ENCODE measurements at places on chromosomes 1 and 21. TPM values are rescaled to one million over a fixed set of nuclear protein-coding genes. Genes with fewer than 3 reads are reported as not detected.

DNA sequence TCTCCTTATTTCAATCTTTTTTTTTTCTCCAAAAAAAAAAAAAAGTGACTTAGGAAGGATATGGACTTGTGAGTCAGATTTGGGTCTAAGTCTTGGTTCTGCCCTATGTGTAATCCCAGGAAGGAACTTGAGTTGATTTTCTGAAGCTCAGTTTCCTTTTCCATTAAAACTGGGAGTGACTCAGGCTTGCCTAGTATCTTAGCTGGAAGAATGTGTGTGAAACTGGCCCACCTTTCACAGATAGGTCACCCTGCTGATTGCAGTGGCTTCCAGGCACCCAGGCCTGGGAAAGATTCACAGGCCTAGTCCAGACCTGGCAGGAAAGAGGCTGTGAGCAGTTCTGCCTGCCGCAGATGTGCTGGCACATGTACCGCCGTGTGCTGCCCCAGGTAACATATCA, 218.3 kb upstream of the HOOK1 start:
- DNase-seq = peak; percentile 65

GRCh38 chr1:151156515-151156819, at the start of gene TNFAIP8L2:
TSS of gene TNFAIP8L2 (plus strand) at chr1:151156649. CDS start at chr1:151158698, 2,049 bp downstream.
- DNase-seq = no peak

DNA sequence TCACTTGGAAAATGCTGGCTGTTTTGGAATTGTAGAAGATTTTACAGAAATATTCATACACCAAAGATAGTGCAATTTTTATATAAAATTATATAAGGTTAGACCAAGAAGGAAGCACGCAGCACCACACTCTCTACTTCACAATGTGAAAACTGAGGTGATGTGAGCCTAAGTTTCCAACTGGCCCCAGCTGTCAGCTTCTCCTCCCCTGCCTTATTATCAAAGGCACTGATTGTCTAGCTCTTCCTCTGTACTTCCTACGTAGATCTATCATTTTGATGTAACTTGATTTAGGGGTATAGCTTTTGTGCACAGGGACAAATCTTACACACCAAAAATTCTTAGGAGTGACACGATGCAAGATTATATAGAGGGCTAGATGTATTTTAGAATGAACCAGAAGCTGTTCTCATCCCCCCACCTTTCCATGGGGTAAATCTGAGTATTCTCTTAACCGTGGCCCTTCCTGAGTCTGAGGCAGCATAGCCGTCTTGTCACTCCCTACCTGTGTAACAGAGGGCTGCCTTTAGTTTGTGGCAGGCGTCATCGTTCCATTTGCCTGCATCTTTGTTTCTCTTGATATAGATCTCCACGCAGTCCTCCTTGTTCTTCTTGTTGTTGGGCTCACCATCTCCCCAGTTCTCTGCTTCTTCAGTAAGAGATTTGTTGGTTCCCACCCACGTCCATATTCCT, 3.4 kb downstream of the SELL start:
- no peak for DNase-seq

DNA sequence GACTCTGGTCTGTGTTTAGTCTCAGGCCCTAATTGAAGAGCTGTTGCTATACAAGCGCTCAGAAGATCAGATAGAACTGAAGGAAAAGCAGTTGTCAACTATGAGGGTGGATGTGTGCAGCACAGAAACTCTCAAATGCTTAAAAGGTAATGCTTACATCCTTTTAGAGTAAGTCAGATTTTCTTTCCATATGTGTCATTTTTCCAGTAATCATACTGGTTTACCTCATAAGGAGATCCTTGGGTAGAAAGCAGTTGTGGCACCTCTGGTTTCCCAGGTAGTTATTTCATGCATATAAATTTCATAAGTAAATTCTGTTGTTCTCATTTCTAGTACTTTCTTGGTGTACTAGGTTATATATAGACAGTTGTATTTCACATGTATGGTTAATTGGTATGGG, 43.0 kb upstream of the TARS2 start:
- no peak for DNase-seq

GRCh38 chr1:151537112-151537511, 3.0 kb upstream of the TUFT1 start:
- no peak for DNase-seq

DNA sequence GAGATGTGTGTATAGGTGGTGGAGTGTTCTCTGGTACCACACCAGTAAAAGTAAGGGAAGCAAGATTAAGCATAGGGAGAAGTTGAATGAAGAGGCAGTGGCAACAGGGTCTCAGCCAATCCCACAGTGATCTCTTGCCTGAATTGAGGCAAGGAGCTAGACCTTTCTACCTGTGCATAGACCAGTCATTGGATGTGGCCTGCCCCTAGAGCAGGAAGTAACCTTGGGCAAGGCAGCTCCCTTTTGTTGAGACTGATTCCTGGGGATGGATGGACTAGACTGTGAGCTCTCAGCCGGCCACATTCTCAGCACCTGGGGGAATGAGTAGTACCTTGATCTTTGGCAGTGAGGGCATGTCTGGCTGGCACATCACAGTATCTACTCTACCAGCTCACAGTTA, 6.4 kb downstream of the USP16 start:
- DNase-seq = no peak

DNA sequence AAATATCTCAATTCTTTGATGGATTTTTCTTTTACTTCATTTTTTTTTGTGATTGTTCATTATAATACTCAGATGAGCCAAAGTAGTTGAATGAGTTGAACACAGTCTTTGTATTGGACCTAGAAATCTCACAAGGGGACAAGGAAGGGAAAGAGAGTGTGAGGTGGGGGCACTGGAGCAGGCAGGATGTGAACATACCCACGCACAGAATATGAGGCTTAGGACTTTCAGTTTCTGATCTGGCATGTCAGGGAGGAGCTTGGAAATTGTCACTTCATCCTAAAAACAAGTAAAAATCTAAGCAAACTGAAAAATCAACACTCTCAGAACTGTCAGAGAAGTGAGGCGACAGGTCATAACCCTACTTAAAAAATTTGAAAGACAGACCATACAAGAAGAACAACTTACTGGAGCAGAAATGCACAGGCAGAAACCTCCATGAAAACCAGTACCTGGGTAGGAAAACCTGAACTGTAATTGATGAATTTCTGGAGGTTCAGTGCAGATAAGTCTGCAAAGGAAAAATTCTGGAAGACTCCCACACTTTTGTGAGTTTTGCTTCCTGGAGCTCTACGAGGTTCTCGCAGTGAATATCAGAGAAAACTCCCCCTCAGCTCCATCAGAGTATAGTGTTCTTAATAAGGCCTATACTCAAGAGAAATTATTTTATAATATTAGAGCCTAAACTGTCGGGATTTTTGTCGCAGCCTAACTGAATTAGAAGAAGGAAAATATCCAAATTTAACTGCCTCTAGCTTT, 3.6 kb upstream of the PTGS2 start:
- DNase-seq = no peak

- DNase-seq = no peak
Measured at GRCh38 chr1:46806196-46807020, 7.6 kb downstream of the CYP4B1 start.

GRCh38 chr1:11031624-11032262, 15.3 kb downstream of the MASP2 start:
- DNase-seq = no peak

DNA sequence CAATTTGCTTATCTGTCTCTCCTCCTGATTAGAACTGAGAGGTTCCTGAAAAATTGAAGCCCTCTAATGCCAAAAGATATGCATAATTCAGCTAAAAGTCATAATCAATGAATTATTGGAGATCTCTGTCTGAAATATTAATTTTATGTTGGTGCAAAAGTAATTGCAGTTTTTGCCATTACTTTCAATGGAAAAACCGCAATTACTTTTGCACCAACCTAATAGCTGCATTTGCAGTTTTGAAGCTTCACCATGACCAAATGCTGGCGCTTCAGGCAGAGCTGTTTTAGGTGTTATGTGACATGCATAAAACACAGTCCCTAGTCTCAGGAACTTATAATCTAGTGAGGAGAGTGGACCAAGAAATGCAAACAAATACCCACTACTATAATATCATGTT, 29.7 kb upstream of the FASLG start:
- DNase-seq = no peak

GRCh38 chr1:8671306-8671917, 146.0 kb downstream of the RERE start:
- DNase-seq = no peak

DNA sequence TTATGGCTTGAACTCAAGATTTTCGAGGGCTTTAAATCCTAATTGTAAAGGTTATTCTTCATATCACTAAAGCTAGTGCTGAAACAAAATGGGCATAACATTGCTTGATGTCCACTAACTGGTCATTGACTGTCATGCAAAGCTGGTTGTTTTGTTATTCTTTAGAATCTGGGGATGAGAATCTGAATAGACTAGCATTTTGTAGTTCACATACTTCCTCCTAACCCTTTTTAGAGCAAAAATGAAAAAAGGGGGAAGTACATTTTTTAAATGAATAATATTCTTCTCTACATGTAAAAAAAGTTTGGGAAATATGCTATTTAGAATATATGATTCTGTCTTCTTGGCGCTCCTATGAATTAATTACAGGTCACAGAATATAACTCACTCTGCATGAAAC, 72.2 kb upstream of the HMCN1 start:
- DNase-seq = no peak

DNA sequence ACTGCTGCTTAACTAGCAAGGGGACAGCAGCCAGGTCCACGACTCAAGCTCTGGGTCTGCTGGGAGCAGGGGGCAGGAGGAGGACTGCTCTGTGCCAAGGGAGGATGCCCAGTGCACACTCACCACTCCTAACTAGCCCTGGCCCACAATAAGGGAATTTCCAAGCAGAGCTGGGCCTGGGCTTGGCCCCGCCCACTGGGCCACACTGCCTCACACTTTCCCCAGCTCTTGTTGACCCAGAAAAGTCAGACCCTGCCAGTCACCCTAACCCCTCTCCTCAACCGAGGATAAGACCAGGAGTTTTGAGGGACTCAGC, 18.7 kb downstream of the SLC9A1 start:
- no peak for DNase-seq

- DNase-seq = no peak
Measured at GRCh38 chr1:204660509-204660908, 25.0 kb downstream of the LRRN2 start.

- DNase-seq = no peak
Measured at GRCh38 chr1:235403593-235403992, 36.4 kb downstream of the TBCE start.

GRCh38 chr1:236128646-236129178, 13.6 kb upstream of the GPR137B start:
- DNase-seq = no peak

DNA sequence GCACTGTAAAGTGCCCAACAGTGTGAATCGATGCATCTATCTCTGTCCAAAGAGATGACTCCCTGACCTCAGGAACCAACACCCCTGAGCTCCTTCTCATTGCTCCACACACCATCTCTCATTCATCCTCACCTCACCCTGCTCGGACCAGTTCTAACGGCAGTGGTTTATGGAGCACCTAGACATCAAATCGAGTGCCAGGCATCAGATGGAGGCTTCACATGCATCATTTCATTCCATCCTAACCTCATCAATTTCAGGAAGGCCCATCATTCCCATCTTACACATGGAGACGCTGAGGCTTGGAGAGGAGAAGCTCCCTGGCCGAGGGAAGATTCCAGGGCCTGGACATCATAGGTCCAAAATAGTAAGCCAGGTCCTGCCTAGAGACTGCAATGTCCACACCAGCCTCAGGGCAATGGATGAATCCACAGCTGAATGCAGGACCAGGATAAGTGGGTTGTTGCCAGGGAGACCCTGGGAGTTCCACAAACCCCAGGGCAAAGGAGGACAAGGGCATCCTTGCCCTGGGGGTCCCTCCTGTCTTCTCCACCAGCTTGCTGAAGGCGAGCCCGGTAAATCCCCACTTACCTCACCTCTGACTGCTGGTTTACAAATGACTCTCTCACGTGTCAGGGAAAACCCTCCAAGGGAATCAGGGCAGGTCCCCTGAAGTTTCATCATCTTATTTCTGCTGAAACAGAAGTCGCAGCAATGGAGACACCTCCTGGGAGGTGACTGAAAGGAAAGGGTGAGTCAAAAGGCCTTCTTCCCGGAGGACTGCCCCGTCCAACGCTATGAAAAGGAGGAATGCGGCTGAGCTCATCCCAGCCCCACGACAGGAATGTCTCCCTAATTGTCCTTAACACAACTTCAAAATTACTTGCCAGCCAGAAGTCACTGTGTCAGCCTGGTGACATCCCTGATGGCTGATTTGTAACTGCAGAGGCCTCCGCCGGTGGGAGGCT, 9.0 kb upstream of the IFFO2 start:
- DNase-seq = peak; percentile 55

- peak; percentile 89 for DNase-seq
Measured at GRCh38 chr1:7549277-7550161, 221.6 kb upstream of the VAMP3 start.

DNA sequence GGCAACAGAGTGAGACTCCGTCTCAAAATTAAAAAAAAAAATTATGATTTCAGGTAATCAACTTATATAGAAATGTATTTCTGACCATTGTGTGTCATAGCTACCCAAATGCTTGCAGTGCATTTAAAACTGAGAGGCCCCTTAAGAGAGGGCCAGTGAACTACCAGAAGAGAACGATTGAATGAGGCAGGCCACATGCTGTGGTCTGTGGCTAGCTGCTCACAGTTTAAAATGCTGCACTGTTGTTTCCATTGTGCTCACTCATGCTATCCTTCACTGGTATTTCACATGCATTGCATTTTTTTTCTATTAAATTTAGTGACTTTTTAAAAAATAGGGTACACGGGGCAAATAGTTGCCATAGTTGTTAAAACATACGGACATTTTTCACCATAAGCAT, 26.0 kb downstream of the CHML start:
- DNase-seq = no peak

DNA sequence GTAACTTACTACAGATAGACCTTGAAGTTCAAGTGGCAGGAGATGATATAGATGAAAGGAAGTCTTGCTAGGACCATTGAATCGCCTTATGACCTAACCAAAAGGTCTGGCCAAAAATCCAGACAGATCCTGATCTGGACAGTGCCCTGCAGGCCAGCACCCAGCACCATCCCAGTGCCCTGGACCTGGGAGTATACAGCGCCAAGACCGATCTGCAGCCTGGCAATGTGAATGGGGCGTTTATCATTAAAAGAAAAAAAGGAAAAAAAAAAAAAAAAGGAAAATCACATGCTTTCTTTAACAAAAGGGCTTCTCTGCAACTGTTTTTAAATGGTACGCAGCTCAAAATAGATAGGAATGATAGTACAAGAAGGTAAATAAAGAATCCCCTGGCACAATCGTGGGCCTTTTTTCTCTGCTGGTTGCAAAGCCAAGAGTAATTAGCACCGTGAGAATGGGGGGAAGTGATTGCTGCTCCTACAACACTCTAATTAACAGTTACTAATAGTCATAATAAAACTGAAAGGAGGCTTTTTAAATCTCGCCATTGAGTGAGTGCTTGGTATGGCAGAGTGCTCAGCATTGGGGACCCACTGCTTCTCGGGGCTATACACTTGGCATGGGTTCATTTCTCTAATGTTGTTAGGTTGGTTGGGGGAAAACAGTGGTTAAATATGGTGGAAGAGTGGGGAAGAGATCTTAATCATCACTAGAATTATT, 146.7 kb downstream of the KAZN start:
- DNase-seq = no peak

DNM3 gene
- total RNA-seq = 1.6 TPM

COL8A2 gene
- total RNA-seq = 1.2 TPM

ARTN gene
- 3.9 TPM for total RNA-seq

ZNF684 gene
- 2.3 TPM for total RNA-seq

OR2T35 gene
- total RNA-seq = not detected

SPRR3 gene
- total RNA-seq = not detected

DDI2 gene
- total RNA-seq = 16.9 TPM

ADGRL4 gene
- 21.8 TPM for total RNA-seq

GSTM4 gene
- total RNA-seq = 12.7 TPM

PDPN gene
- 12.2 TPM for total RNA-seq

ERG gene
- 0.34 TPM for total RNA-seq

PGLYRP3 gene
- total RNA-seq = not detected
